ENCODE measurements at places on chromosomes 2 and 18.

DNA sequence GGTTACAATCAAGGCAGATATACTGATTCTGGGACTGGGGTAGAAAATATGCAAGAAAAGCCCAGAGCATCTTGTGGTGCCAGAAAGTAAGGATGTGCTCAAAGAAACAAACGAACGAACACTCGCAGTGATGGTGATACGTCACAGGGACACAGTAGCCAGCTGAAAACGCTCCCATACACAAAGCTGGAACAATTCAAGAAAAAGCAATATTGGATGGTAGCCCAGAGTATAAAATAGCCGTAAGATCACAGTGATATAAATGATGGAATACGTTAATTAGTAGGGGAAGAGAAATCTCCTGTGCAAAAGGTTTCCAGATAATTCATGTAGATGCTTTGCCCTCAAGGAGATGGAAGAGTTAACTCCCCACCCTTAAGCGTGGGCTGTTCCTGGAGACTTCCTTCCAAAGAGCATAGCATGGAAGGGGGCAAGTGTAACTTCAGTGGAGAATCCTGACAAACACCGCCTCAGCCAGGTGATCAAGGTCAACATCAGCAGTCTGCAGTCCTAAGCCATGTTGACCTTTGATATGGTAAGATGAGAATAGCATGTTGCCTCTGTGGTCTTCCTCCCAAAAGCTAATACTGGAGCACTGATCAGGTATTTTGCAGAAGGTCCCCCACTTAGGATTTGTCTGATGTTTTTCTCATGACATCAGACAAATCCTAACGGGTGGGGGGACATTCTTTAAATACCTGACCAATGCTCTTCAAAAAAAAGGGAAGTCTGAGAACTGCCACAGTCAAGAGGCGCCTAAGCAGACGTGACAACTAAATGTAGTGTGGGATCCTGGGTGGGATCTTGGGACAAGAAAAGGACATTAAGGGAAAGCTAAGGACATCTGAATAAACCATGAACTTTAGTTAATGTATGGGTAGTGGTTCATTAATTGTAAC is 99.0 kb downstream of the NCK2 start:
- DNase-seq = no peak

DNA sequence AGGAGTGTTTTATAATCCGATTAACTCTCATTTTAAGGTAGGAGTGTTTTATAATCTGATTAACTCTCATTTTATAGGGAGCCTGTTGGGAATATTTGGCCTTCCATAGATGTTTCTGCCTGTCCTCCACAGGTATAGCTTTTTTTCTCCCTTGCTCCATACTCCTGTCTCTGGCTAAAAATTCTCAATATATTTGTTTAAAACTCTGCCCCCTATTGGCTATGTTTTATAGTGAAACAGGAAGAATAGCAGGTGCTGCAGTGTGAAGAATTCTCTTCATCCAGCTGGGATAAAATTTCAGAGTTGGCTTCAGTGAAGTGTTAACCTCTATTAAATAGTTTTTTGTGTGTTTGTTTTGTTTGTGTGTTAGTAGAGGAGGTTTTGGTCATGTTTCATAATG is 1046.0 kb upstream of the TMEFF2 start:
- DNase-seq = no peak

DNA sequence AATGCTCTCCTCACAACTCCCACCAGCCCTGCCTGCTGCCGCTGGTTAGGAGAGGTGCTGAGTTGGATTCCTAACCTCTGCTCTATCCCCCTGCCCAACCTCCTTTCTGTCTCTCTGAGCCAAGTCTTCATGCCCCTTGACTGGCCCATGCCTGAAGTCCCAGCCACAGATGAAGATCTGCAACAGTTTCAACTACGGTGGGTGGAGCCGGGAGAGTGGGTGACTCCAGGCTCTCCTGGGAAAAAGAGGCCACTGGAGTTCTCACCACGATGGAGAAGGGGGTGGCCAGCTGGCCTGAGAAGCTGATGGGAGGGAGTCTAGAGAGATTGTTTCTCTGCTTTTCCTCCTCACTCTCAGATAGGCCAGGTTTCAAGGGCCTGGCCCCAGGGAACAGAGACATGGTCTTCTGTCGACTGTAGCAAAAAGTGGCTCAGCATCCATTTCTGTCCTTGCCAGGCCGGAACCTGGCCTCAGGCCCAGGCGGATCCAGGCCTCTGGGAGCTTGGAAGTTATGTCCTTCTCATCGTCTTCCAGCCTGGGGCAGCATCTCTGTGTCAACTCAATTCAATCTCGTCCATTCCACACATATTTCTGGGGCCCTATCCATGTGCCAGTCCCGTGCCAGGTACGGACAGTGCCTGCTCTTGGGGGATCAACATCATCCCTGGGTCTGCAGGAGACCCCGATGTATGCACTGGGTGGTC is 75.3 kb downstream of the INHBB start:
- no peak for DNase-seq

DNA sequence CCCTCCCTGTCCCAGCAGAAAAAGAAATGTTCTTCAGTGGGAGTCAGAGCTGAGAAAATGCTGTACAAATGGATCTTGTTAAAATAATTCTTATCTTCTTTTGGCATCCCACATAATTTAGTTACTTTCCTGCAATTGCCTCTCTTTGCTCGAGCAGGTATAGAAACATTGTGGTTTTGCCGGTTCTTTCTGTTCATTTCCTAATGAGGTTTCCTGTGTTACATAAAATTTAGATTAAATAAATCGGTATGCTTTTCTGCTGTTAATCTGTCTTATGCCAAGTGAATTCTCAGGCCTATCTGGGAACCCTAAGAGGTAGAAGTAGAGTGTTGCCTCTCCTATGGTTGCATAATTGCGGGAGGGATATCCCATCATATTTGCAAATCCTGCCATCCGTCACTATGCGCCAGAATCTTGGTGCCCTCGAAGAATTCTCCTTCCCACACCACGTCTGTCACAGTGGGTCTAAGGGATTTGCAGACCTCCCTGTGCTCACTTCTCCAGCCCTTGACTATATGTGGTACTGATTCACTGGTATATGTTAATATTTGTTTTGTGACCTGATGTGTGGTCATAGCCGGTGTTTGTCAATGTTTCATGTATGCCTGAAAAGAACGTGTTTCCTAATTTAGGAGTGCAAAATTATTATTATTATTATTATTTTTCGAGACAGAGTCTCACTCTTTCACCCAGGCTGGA is 12.2 kb upstream of the HDAC4 start:
- no peak for DNase-seq

DNA sequence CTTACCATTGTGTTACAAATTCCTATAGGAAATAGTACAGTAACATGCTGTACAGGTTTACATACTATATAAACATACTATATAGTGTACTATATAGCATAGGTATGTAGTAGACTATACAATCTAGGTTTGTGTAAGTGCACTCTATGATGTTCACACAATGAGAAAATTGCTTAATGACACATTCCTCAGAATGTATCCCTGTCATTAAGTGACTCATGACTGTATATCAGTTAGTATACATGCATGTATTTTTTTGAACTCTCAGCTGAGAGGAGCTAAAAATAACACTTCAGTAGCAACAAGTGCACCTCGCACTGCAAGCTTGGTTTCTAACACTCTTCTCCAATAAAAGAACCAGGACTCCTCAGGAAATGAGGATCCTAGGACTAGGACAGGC is 19.5 kb upstream of the ASXL3 start:
- no peak for DNase-seq

DNA sequence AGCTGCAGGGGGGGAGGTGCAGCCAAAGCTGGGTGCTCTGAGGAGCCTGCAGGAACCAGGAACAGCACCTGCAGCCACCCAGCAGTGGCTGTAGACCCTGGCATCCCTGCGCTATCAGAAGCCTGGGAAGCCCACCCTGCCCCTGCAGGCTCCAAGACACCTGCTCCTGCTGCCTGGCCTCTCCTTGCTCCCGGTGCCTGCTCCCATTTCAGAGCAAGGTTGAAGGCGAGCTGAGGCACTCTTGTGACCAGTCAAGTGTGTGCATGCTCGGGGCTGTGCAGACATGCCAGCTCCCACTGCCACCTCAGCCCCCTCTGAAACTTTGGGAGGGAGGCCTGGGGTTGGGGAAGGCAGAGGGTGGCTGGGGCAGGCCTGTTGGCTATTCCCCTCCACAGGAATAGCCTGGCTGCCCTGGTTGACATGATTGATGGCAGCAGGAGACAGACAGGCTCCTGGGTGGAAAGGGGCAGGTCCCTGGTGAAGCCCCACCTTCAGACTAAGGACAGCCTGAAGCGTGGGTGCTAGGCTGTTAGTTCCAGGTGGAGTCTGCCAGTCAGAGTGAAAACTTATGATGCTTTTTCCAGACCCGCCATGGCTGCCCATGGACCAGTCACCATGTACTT is 151.4 kb downstream of the MBD5 start:
- no peak for DNase-seq

DNA sequence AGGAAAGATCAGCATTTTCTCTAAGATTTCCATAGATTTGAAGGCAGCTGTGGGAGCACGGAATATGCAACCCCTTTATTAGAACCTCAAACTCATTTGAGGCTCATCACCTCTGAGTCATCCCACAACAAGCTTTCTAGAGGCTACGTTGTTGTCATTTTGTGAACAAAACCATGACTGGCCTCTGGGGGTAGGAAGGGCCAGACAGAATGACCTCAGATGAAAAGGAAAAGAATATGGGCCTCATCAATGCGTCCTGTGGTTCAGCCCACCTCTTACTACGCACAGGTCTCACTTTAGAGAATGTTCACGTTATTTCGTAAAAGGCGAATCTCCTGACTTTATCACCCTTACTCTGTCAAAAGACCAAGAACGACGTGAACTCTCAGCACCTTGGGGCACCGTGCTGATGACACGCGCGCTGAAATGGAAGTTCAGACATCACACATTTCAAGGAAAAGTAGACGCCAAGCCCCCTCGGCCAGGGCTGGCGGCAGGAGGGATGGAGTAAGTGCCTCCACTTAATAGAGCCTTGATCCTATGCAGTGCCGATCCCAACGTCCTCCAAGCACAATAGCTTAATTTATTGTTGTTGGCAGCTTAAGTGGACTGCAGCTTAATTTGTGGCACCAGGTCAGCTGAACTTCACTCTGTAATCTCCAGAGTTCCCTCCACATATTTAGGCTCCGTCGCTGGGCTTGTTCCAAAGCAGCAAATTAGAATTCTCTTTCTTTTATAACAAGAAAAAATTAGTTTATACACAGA is 208.3 kb downstream of the EIPR1 start:
- DNase-seq = no peak

GRCh38 chr2:73257425-73258125 is 23.5 kb downstream of the CCT7 start:
- DNase-seq = no peak

GRCh38 chr18:9417073-9417851 is 58.1 kb upstream of the RALBP1 start:
- no peak for DNase-seq

- peak; percentile 14 for DNase-seq
Observed at GRCh38 chr2:43877782-43878464, 39.2 kb downstream of the ABCG8 start.

DNA sequence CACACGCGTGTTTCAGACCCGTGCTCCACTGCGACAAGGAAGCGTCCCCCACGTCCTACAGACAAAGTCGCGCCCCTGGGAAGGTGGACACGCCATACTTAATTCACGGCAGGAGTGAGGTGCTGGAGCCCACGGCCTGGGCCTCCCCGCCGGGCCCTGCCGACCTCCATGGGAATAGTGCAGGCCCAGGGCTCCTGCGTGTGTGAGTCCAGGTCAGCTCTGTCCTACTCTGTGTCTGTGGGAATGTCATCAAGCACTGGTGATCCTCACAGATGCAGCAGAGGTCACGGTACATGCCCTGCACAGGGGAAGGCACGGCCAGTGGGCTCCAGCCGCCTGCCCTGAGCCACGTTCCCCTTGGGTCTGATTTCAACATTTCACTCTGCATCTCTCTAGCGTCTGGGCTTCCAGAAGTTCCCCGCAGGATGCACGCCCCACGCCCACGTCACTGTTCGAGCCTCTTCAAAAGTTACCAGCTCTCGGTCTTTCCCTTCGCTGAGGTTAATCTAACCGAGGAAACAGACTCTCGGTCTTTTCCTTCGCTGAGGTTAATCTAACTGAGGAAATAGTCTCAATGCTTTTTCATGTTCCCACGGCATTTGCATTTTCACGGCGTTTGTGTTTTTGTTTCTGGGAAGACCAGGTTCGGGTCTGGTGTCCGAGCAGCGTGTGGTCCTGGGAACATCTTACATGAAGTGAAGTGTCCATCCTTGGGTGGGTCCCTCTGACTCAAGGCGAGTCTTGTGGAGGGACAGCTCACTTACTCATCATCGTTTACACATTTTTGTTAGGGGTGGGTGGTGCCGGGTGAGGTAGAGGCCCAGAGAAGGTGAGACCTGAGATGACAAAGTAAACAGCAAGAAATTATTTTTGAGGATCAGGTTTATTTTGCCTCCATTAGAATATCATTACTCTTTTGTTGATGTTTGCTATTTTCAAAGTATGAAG is 157.3 kb upstream of the ALKAL2 start:
- DNase-seq = no peak

GRCh38 chr2:159200498-159200897 is 86.0 kb downstream of the WDSUB1 start:
- DNase-seq = no peak

GRCh38 chr2:219514196-219514761 is at the start of gene ASIC4:
Gene ASIC4, plus strand, starts transcription at chr2:219514482. Its CDS starts 243 bp downstream, at chr2:219514725.
- no peak for DNase-seq

DNA sequence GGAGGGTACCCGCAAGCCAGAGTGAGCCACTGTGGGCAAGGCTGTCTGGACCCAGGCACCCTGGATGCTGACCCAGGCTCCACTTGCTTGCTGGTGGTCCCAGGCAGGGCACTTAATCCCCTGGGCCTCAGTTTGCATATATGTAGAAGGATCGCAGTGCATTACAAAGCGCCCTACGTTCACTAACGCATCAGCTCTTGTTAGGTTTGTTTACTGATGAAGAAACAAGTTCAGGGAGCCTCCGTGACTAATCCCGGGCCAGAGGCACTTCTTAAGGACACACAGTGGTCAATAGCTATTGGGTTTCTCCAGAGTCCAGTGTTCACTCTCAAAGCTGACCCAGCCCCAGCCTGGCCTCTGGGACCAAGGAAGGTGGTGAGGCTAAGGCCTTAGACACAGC is 70.2 kb downstream of the LBH start:
- DNase-seq = no peak

DNA sequence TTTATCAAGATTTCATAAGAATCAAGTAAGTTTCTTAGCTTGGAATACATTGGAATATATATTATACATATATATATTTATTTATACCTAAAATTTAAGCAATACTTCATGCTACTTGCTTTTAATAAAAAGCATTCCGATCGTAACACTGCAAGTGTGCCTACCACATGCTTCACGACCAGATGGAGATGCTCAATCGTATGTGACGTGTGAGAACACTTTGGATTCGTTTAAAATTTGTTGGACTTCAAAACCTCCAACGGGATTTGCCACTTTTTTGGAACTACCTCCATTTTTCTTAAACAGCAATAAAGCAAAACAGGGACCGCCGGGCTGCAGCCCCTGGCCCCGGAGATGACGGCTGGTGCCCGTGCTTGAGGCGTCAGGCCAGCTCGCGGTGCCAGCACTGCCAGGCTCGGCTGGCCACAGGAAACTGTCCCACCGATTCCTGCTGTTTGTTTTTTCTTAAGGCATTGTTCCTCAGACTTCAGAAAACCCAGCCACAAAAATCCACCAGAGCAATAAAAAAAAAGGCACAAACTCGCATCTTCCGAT is 204.1 kb downstream of the TWIST2 start:
- no peak for DNase-seq

Data from activated CD8-positive, alpha-beta memory T cell treated with anti-CD3 and anti-CD28 coated beads for 4 hours (primary cell).